Hematopoietic multipotent progenitor cell treated with erythropoietin and hydrocortisone succinate and interleukin-3 and kit ligand, for 17 days (in vitro differentiated cells): ENCODE measurements at places on chromosomes 13 and 19.
A peak's percentile ranks its signal among the peaks of the same experiment; 100 is the strongest.

- no peak for DNase-seq
These were observed 1239.8 kb upstream of the MIR17HG start for GRCh38 chr13:90107661-90108060.

DNA sequence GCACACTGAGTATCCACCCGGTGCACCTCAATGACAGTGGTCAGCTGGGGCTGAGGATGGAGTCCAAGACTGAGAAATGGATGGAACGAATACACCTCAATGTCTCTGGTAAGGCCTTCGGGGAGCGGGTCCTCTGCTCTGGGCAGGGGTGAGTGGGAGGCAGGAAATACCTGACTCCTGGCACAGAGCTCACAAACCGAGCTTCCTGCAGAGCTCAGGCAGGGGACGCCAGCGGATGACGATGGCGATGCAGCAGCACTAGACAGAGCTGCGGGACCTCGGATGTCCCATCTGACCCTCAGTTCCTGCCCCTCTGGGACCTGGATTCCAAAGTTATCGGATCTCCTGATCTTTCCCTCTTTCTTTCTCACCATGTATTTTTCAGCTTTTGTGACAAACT is 3.8 kb downstream of the CD22 start:
- no peak for DNase-seq

GRCh38 chr19:33864311-33864850 is 67.7 kb downstream of the KCTD15 start:
- no peak for DNase-seq

DNA sequence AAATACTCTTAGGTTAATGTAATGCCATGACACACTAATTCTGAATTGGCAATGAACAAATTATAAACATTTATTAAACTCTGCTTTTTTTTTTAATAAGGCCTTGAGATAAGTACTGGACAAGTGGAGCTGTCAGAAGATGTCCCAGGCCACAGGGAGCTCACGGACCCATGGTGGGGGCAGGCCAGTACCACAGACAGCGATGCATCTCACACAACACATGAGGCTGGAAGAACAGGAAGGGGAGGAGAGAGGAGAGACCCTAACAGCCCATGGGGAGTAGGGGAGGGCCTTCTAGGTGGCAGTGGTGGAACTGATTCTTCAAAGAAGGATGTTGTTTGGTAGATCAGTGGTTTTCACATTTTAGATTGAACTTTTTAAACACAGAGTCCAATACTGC is 128.4 kb downstream of the LHFPL6 start:
- DNase-seq, result no peak

DNA sequence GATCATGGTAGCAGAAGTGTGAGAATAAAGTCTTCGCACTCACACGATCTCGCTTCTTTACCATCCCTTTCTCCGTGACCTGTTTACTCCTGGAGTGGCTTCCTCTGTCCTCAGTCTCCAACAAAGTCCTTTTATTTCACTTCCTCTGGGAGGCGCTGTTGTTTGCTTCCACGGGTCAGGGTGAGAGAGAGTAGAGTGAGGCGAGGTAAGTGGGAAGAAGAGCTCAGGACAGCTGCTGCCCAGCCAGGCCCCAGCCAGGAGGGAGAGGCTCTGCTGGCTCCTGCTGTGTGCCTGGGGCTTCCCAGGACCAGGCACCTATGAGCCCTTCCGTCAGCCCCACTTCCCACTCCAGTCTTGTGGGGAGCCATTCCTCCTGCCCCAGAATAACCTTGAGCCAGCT is 242.1 kb downstream of the FGF9 start:
- DNase-seq, result no peak

GRCh38 chr13:99385161-99385560 is 78.0 kb upstream of the GPR183 start:
- no peak for DNase-seq

DNA sequence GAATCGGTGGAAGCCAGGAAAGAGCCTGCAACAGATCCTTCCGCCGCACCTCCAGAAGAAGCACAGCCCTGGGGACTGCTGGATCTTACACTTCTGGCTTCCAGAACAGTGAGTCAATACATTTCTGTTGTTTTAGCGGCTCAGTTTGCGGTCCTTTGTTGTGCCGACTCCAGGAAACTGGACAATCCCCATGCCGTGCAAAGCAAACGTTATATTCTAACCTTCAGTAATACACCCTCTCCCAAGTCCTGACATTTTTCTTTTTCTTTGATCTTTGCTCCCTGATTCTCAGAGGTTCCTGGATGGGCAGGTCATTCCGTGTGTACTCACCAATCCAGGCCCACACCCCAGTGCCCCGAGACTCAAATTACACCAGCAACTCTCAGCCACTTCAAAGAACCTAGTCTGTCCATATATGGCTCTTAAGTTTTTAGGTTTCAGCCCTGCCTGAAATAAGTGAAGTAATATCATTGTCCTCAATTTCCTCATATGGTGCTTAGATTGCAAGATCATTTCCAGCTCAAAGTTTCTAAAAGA is 387.1 kb upstream of the SGCG start:
- DNase-seq, result no peak

- no peak for DNase-seq
These were observed 1.2 kb downstream of the MEDAG start for GRCh38 chr13:30907121-30907861.

- DNase-seq, result no peak
These were observed 6.1 kb upstream of the AP3D1 start for GRCh38 chr19:2157452-2157851.

GRCh38 chr13:113803409-113804016 is 44.5 kb downstream of the TMEM255B start:
- DNase-seq, result no peak

DNA sequence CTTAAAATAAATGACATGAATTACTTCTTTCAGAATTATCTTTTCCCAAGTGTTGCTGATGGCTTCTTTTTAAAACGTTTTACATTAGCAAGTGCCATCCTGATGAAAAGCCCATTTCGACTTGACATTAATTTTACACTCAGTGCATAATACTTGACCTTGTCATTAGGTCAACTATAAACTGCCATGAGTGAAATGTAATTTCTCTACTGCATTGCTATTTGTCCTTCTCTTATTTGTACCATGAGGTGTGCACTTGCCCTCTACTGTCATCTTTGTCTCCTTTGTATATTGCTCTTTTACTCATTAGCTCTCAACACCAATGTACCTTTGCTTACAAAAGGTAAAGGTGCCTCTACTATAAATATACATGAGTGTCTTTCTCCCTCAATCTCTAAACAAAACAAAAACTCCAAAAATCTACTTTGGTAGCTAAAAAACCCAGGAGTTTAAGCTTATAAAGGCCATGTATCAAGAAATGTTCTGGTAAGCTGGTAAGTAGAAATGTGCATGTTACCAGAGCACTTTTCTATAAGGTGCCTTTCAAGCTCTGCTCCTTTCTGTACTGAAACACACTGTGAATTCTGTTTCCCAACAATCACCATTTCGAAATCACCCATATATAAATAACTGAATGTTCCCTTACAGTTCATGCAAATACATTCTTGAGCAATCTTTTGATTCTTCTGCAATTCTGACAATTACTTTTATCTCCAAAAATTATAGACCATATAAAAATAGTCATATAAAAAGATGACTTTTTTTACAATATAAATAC is 351.4 kb downstream of the SLITRK5 start:
- no peak for DNase-seq

- DNase-seq, result no peak
These were observed 44.4 kb upstream of the C1QTNF9 start for GRCh38 chr13:24264976-24265375.

DNA sequence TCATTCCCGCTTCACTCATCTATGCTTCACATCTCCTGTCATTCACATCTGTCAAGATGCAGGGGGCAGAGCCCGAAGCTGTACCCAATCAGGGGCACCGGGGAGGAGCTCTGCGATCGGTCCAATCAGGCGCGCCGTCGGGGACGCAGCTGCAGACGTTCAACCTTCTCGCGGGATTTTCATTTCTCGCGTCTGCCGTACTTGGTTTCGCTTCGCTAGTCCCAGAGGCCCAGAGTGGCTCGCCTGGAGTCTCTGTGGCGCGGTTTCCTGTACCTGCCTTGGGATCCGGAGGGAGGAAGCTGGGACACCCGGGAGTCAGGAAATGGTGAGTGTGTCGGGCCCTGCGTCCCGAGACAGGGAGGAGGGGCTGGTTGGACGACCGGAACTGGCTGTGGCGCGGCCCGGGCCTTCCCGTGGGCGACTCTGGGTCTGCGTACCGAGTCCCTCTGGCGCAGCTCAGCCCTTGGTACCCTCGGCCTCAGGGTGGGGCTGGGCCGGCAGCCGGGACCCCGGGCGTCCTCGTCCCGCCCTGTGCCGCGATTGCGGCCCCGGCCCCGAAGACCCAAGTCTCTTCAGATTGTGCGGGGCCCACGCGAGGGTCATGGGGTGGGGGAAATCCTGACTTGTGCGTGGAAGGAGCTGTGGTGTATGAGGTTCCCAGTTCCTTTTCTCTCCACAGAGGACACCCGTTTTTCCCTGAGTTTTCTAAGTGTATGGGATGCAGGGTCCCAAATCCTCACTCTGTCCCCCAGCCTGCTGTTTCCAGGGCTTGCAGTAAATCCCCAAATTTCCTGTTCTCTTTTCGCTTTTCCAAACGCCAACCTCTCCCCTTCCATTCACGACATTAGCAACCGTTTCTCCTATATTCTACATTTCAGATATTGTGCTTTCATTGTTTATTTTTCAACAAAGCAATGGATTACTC is at the start of gene ZNF136:
TSS of gene ZNF136 (plus strand) at position 215 of the 925 bp plus-strand sequence. CDS start at position 323, 108 bp downstream.
- peak; percentile 63 for DNase-seq

DNA sequence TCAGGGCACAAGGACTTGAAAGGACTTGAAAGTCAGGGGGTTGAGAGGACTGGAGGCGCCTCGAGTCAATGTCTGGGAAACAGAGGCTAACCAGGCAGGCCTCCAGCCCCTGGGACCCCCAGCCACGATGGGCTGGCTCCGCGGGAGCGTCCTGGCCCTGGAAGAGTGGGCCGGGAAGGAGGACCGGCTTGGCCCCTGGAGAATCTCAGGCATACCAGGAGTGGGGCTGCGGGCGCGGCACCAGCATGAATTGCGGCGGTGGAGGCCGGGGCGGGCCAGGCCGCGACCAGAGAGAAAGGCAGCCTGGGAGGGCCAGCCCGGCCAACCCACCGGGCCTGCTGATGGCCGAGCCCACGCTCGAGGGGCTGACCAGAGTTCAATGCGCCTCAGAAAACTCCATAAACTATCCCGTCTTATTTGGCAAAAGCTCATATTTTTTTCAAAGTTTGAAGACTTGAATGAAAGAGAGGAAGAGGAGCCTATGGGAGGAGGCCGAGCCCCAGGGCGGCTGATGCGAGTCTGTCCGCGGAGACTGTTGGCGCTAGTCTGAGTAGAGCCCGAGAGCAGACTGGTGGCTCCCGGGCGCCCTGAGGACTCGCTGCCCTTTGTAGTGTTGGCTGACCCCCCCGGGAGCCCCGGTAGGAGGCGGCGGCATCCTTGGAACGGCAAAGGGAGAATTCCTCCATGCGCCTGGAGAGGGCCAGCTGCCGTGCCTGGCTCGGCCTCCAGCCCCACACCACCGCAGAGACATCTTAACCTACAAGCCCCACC is 68.0 kb downstream of the MLLT1 start:
- DNase-seq, result no peak

- no peak for DNase-seq
These were observed 41.2 kb downstream of the ZIC2 start for GRCh38 chr13:100022798-100023197.

DNA sequence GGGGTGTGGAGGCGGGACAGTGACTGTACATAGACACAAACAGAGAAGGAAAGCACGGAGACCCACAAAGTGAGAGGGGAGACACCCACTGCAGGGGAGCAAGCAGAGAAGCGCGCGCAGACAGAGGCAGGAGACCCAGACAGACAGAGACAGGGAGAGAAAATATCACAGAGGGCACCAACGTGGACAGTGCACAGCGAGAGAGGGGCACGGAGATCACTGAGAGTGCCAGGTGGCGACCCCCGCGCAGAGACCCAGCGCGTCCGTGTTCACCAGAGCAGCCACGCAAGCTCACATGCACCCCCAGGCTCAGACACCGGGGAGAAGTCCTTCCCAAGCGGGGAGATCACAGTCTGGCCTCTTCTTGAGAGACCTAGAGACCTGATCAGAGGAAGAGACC is 1.4 kb upstream of the CACNG7 start:
- DNase-seq, result no peak
